ENCODE measurements at places on chromosomes 11 and 22.

- DNase-seq, result no peak
Measured at GRCh38 chr11:75949023-75949672, 134.1 kb downstream of the UVRAG start.

- DNase-seq, result no peak
Measured at GRCh38 chr11:31822175-31822926, 11.2 kb upstream of the PAX6 start.

DNA sequence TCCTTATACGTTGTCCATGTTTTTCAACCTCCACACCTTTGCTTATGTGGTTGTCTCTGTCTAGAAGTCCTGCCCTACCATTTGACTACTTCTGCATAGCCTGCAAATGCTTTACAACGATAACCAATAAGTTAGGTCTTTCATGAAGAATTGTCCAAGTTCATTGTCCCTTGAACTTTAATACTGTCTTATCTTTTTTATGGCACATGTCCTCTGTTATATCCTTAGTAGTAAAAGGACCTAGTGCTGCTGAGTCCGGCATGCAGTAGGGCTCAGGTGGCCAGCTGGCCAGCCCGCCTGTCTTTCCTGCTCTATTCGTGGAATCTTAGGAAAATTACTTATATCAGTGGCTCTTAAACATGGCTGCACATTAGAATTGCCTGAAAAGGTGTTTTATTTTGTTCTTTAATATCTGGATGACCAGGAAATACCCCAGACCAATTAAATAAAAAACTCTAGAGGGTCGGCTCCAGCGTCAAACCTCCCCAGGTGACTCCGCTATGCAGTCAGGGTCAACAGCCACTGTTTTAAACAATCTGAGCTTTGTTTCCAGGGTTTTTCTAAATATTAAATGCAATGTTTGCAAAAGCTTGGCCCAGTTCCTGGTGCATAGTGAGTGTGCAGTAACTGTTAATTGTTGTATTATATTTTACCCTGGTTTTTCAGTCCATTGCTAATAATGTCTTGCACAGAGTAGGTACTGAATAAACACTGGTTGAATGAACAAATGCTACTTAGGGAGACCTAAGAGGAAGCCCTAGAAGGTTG, 64.6 kb upstream of the SESN3 start:
- no peak for DNase-seq

DNA sequence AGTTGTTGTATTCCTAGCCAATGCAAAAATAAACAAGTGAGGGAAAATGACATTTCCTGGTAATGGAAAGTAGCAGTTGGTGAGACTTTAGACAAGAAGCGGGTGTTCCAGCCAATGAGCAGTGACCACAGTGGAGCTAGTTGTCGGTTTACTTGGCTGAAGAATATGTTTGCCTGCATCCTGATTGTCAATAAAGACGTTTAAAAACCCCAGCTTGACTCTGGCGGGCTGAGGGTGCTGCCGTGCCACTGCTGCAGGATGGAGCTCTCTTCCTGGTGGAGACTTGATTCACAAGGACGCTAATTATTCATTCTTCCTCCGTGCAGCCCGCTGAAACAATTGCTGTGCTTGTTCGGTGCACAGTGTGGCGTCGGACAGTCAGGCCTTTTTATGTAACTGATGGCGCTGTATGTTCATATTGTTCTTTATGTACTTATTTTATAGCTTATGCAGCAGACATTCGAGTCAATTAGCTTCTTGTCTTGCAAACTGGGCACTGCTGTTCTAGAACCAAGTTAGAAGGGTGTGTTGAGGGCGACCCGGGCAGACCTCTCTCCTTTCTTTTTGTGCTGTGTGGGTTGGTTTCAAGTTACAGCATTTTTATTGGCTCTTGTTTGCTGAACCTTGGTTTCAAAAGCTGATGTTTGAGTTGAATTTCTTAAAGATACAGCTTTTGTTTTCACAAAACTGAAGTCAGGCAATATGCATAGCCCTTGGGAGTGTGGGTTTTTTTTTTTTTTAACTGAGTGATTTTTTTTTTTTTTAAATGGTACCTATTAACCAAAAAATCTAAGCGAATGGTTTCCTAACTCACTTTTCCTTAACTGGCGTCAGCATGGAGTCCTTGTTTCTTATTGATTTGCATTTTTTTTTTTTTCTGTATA, 153.9 kb downstream of the TEAD1 start:
- peak; percentile 61 for DNase-seq

- no peak for DNase-seq
Measured at GRCh38 chr11:104799251-104799650, 99.0 kb downstream of the CASP12 start.

GRCh38 chr11:61880031-61880430, 11.3 kb downstream of the FADS3 start:
- no peak for DNase-seq

DNA sequence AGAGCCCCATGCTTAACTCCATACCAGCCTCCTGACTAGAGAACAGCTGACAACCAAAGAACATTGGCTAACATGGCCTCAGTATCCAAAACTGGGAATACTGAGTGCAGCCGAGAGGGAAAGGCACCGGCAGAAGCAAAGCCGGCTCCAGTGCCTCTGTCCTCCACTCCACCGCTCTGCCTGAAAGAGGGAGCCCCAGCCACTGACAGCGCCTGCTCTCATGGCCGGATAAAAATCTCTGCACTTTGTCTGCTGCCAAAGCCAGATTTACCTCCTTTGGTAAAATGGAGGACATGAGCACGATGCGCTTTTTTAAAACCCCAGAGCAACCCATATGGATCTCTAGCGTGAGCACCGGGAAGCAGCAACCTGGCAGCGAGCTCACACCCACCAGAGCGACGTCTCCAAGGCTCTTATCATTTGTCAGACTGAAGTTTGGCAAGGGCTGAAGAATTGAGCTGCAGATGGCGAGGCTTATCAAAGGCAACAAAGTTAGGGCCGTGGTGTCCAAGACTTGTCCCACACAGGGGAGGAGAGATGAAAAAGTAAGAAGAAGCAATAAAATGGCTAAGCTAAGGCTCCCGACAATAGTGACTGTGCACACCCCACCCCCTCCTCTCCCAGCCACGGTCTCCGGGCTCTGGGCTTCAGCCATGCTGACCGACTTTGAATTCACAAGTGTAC, 71.4 kb downstream of the EFCAB6 start:
- no peak for DNase-seq

DNA sequence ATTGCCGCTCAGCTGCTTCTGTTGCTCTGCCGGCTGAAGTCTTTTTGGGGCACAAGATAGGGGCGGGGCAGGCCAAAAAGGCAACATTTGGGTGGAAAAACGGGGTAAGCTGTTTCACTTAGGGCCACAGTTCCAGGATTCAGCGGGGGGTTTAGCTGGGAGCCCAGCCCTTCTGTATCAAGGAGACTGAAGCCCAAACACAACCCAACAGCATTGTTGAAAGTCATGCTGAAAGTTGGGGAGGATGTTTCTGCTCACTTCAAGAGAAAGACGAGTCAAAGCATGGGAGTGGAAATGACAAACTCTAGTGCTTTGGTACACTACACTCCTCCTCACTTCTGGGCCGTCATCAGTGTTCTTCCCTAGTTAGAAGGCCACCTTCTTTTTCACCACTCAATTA, 56.1 kb upstream of the GNAZ start:
- no peak for DNase-seq

- no peak for DNase-seq
Measured at GRCh38 chr11:28228196-28228895, 120.2 kb downstream of the METTL15 start.

DNA sequence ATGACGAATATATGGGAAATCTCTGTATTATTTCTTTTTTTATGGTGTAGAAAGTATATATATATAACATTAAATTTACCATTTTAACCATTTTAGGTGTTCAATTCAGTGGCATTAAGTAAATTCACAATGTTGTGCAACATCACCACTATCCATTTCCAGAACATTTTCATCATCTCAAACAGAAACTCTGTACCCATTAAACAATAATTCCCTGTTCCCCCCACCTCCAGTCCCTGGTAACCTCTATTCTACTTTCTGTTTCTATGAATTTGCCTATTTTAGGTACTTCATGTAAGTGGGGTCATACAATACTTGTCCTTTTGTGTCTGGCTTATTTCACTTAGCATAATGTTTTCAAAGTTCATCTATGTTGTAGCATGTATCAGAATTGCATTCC, 15.3 kb upstream of the PTS start:
- DNase-seq, result no peak

- no peak for DNase-seq
Measured at GRCh38 chr22:30861131-30861530, 107.4 kb downstream of the MORC2 start.
